Activated CD4-positive, alpha-beta T cell treated with anti-CD3 and anti-CD28 coated beads, Interleukin-2, amount 50 U/mL, for 48 hours (primary cell): ENCODE measurements at places on chromosomes 16 and 17.
A peak's percentile ranks its signal among the peaks of the same experiment; 100 is the strongest.

- DNase-seq, result no peak
Observed at GRCh38 chr17:63430223-63430622, 15.9 kb downstream of the CYB561 start.

DNA sequence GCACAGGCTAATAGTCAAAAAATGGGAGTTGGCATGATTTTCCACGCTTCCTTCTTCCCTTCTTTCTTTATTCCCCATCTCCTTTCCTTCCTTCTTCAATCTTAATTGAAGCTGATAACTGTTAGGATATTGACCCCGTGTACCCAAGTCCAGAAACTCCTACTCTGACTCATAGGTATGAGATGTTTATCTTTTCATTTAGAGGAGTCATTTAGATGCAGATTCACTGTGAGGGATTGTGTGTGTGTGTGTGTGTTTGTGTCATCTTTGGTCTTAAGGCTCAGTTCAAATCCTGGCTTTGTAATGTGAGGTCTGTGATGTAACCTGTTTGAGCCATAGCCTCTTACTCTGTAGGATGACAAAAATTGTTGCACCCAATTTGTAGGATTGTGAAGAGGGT, 332.0 kb upstream of the MAF start:
- no peak for DNase-seq

DNA sequence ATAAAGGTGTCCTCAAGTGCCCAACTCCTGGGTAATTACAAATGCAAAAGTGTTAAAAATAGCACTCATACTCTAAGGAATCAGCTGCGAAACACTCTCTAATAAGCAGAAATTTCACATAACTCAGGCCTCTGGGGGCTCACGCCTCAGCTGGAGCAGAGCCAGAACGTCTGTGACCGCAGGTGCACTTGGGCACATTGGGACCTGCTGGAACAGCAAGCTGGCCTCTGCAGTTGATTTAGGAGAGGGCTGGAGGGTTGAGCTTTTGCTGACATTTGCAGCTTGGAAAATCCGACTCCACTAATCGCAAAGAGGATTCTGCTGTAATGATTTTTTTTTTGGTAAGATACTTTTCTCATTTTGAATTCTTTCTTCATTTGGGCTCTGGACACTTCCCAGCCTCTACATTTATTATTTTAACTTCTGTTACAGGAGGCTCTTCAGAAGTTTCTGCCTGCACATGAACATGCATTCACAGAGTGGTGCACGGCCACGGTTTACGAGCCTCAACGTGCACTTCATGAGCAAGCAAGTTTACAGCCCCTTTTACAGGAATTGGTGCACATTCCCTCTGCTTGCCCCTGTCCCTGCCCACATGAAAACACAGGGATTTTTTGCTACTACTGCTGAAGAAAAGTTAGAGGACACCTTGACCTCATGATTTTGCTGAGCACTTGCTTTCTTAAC, 4.1 kb upstream of the SNTB2 start:
- DNase-seq, result no peak

DNA sequence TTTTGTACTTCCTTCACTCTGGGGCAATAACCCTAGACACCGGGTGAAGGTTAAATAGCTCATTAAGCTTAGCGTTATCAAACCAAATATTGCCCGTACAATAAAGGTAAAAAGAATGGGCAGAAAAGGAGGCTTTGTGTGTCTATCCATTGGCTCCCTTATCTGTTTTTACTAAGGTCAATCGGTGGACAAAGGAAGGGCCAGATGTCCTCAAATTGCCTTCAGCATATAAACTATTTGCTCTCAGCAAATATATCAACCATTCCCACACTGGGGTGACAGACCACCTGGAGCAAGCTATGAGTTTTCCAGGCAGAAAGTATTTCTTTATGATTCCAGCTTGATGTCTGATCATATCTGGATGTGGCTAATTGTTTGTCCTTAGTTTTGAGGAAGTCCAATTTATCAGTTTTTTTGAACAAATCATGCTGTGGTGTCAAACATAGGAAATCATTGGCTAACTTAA, 25.3 kb upstream of the WIPI1 start:
- DNase-seq, result no peak

GRCh38 chr17:57699751-57700219, 45.3 kb downstream of the CCDC182 start:
- no peak for DNase-seq

DNA sequence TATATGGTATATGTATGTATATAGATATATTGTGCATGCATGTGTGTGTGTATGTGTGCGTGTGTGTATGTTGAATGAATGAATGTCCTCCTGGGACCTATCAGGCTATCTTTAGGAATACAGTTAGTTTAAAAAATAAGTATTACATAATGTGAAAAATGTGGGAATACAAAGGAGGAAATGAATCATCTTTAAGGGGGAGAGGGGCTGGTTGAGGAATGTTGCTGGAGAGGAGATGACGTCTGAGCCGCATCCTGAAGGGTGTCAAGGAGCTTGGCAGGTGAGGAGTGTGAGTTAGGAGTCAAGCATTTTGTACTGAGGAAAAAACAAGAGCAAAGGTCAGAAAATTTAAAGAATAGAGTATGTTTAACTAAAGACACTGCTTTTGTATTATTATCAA, 62.4 kb upstream of the NLK start:
- no peak for DNase-seq

- DNase-seq, result peak; percentile 19
Observed at GRCh38 chr17:1087381-1088241, 90.7 kb downstream of the TIMM22 start.

GRCh38 chr17:29778956-29779811, 150.8 kb downstream of the SSH2 start:
- peak; percentile 85 for DNase-seq
